Right kidney (tissue), 9 donors: ENCODE measurements at places on chromosomes 2 and 18.
A peak's percentile ranks its signal among the peaks of the same experiment; 100 is the strongest.

DNA sequence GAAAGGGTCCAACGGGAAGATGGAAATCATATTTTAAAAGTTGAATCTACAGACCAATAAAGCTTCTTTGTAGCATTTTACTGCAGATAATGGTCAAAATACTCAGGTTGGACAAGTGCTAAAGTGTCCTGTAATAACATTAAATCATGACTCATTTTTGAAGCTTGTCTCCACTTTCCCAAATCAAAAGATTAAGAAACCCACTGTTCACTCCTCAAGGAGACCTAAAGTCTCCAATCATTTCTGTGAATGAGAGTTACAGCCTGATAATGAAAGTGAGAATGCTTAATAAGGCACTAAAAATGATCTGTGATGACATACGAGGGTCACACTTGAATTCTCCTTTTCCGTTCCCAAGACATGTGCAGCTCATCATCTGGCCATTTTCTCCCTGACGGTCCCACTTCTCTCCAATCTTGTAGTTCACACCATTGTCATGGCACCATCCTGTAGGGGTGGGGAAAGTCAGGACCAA, 53.4 kb downstream of the ATIC start:
- DNase-seq: no peak

- no peak for DNase-seq
Measured at GRCh38 chr2:105062158-105062557, 24.3 kb downstream of the MRPS9 start.

DNA sequence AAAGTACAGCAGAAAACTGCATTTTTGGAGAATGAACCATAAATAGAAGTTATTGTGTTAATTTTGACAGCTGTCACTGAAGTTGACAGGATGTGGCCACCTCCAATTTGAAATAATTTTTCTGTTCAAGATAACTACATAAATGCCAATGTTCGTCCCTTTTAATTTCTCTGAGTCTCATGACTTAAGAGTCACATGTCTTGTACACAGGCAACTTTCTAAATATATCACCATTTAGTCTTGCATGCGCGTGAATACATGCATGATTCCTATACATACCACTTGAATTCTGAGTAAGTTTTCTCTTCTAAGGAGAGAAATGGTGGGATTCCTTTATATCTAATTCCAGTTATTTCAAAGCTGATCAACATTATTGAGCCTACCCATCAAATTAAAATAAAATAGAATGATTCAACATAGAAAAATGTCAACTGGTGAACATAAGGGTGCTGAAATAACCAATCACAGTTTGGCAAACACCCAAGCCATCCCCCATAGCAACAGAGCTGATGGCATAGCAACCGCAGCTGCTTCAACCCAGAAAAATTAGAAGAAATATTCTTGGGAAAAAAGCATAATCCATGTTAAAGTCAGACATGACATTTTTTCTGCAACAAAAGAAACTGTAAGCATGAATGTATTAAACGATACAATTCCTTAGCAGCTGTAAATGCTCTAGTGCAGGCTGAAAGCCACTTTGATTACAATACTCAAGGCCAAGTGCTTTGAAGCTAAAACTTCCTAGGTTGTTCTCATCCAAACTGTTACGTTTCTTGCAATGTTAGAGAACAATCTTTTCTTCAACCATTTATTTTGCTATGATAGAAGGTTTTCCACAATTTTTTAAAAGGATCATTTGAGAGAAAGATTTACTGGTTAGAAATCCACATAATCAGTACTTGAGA, 282.7 kb downstream of the DLGAP1 start:
- DNase-seq: no peak

DNA sequence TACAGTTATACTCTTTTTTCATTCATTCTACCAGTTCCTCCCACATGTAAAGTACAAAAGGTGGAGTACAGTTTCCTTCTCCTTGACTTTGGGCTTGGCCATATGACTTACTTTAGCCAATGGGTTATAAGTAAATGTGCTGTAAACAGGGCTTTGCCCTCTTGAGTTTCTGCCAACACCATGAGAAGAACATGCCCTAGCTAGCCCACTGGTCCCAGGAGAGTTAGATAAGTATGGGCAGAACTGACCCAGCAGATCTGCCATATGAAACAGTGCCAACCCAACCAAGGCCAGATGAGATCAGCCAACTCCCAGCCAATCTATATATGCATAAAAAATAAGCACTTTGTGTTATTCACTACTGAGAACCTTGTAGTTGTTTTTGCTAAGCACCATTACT, 25.5 kb downstream of the ZC3H8 start:
- DNase-seq: no peak

DNA sequence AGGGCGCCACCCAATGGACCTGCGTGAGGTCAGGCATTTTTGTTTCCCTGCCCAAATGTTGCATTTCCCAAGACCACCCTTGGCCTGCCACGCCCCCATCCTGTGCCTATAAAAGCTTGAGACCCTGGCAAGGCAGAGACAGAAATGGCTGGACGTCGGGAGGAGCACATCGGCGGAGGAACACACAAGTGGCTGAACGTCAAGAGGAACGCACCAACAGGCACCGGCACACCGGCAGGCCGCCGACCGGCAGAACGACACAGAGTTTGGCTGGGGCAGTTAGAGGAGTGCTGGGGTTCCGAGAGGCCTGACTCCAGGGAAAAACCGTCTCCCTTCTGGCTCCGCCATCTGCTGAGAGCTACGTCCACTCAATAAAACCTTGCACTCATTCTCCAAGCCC, 35.9 kb downstream of the DCDC2C start:
- DNase-seq: no peak

DNA sequence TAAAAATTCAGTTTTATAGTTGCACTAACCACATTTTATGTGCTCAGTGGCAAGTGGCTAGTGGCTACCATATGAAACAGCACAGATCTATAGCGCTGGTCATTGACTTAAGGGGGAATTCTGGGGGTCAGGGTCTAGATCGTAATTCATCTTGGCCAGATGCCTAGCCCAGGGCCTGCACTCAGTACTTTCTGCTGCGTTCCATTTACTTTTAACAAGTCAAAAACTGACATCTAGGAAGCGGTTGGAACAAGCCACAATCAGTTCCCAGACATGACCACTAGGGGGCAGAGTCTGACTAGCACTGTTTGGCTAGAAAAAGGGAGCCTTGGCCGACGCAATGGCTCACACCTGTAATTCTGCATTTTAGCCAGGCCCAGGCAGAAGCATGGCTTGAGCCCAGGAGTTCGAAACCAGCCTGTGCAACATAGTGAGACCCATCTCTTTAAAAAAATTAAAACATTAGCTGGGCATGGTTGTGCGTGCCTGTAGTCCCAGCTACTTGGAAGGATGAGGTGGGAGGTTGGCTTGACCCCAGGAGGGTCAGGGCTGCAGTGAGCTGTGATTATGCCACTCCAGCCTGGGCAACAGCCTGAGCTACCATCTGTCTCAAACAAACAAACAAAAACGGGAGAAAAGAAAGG, 9.0 kb upstream of the TMBIM1 start:
- peak; percentile 73 for DNase-seq

DNA sequence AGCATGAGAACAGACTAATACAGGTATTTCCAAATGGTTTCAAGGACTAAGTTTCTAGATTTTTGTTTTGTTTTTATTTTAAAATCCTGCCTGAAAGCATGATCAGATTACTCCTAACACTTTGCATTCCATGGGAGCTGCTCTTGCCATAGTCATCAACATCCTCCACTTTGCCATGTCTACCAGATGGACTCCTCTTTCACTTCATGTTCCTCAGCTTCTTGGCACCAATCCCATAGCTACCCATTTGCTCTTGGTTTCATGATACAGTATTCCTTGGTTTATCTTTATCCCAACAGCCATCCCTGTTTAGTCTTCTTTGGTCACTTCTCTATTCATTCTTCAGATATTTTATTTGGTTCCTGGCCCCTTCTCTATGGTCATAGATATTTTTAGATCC, 154.2 kb upstream of the CCDC195 start:
- no peak for DNase-seq

GRCh38 chr2:85648619-85649018, 19.4 kb downstream of the SFTPB start:
- DNase-seq: no peak

GRCh38 chr2:41375901-41376300, 671.9 kb upstream of the PKDCC start:
- no peak for DNase-seq

DNA sequence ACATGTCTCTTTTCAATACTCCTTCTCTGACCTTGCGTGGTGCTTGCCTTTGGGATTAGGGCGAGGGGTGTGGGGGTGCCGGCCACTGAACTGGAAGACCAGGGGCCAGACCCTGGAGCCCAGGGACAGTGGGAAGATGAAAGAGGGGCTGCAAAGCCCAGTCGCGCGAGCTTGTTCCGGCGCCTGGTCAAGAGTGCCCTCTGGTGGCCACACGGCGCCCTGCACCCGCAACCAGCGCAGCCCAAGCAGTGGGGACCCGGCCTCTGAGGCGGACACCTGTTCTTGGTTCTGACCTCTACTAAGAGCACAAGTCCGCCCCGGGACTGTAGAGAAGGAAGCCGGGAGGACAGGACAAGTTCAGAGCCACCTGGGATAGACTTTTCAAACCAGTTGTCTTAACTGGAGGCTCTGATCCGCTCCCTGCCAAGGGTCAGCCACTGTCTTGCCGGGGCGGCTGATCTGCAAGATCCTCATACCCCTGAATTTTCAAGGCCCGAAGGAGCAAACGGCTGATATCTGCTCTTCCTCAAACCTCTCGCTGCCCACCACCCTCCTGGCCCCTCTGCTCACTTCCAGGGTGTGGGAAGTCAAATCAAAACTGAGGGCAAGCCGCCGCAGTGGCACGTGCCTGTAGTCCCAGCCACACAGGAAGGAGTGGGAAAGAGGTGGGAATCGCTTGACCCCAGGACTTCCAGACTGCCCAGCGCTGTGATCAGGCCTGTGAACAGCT, 14.9 kb upstream of the MSH6 start:
- DNase-seq: peak; percentile 66

DNA sequence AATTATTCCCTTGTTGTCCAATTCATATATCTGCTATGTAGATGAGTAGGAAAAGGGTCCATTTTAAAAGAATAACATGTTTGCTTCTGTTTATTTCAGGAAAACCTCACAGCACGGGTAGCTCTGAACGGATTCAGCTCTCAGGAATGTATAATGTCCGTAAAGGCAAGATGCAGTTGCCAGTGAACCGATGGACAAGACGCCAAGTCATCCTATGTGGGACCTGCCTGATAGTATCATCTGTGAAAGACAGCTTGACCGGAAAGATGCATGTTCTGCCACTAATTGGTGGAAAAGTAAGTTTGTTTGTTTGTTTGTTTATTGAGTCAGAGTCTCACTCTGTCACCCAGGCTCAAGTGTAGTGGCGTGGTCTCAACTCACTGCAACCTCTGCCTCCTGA, 114.6 kb downstream of the PHLPP1 start:
- DNase-seq: no peak

DNA sequence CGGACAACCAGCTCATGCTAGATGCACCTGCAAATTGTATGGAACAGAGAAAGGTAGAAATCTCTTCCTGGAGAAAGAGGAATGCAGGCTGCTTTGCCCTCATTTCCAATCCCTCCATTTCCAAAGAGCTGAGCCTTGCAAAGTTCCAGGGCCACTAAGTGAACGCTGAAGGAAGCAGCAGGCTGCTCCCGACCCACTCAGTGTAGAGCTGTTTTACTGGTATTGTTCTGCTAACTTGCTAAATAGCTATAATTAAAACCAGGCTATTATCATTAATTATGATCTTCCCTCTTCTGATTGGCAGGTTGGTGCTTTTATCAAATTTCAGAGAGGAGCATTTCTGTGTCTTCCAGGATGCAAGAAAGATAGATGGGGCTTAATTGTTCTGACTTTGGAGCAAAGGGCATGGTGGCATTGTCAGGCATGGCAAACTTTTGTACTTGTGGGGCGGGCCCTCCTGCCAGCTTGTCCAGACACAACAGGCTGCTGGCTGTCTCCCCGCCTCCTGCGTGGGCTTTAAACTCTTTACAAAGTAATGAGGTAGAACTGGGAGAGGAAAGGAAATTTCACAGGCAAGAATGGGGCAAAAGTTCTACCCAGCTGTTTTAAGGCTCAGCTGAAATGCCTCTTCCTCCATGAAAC, 40.2 kb downstream of the ALK start:
- no peak for DNase-seq

GRCh38 chr2:210630873-210631560, 74.6 kb downstream of the CPS1 start:
- DNase-seq: peak; percentile 8

GRCh38 chr2:19041434-19042041, 316.9 kb downstream of the OSR1 start:
- DNase-seq: no peak

- DNase-seq: no peak
Measured at GRCh38 chr18:57579934-57580333, 6.6 kb downstream of the FECH start.

DNA sequence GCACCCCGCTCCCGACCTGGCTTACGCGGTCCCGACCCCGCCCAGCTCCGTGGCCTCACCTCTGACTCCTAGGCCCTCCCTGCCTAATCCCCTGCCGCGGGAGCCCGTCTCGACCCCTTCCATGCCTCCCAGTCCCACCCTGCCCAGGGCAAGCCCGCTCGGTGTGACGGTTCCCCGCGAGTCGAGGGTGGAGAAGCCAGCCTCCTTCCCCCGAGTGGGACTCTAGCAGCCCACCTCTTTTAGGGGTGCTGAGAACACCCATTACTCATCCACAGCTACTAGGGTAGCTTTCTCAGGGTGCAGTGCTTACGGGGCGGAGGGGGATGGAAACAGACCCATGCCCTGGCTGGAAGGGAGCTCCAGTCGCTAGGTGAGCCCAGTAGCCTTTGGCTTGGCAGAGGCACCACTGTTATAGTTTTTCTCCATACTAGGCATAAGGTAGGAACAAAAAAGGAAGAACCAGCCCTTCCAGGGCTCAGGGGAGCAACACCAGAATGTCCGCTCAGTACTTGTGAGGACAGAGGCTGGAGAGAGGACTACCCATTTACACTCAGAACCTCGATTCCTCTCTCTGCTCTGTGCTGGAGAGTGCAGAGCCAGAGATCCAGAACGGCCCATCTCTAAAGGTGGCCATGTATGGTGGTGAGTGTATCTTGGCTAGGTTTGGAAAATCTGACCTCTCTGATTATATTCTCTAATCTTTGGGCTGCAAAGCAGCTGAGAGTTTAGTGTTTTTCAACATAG, 606 bp downstream of the AGBL5 start:
- DNase-seq: peak; percentile 53

DNA sequence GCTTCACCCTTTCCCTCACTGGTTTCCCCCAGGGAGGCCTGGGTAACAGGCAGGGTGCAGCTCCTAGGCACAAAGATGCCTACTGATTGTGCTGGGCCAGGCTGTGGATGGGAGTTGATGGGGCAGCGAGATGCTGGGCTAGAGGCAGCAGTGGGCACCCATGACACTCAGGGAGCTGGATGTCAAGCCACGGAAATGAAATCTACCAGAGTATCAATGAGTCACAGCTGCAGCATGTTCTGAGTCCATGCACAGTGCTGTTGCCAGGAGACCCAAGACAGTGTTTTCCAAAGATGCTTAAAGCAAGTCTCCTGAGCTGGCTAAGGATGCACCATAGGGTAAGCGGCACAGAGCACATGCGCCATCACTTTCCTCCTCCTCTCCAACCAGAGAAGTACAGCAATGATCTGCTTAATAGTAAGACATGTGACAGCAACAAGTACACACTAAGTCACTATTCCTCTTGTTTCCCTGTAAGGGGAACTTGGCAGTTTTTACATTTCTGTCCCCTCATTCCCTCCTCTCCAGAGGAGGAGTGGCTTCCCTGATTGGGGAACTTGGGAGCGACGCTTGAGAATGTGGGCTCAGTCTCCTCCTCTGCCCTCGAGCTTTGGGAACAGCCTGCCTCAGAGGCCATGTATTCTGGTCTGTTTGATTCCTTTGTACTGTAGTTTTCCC, 57.2 kb downstream of the CDC42EP3 start:
- no peak for DNase-seq
